ENCODE measurements at places on chromosomes 11 and 22.

DNA sequence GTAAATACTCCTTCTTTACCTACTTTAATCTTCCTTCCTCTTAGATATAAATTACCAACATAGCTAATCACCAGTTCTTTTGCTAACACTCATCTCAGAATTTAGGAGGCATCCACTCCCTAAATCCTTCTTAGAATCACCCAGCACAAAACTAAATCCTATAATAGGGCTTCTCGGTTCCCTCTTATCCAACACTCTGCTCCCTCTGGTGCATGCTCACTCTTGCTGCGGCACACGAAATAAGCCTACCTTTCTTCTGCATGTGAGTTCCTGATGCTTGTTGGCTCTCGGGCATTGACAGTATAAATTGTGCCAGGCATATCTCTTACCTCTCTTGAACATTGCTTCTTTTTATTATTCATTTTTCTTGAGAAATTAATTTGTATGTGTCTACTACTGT, 61.0 kb downstream of the OR5AK2 start:
- DNase-seq: no peak

DNA sequence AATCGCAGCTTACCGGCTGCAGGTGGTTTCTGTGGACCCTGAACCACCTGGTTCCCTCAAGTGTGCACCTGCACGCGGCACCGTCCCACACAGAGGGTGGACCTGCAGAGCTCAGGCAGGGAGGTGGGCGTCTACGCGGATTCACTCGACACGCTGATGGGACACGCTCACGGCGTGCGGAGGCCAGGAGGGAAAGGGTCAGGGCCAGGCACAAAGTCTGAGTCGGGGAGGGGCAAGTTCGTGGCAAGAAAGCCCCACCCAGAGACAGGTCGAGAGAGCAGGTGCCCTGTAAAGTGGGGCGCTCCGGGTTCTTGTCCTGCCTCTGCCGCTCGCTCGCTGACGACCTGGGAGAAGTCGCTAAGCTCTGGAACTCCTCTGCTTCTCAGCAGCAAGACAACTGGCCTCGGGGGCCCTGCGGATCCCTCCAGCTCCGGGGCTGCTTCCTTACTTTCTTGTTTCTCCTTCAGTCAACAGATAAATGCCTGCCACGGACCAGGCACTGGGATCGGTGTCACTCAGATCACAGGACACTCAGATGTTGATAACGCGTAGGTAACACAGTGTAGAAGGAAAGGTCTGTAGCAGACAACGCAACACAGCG, 72.4 kb upstream of the NUP50 start:
- no peak for DNase-seq

DNA sequence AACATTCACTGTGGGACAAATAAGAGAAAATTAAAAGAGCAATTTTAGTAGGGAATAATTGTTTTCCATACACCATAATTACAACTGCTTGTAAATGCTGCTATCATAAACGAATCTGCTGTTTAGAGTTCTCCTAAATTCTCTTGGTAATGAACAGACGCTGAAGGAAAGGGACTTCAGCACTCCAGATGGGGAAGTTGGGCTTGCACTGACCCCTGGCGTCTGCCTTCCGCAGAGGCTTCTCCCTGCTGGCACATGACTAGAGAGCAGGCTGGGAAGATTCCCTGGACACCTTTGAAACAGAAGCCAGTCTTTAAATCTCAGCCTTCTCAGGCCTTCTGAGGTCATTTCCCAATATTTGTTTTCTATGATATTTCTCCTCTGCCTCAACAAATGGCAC, 84.1 kb downstream of the NXPE2 start:
- no peak for DNase-seq

DNA sequence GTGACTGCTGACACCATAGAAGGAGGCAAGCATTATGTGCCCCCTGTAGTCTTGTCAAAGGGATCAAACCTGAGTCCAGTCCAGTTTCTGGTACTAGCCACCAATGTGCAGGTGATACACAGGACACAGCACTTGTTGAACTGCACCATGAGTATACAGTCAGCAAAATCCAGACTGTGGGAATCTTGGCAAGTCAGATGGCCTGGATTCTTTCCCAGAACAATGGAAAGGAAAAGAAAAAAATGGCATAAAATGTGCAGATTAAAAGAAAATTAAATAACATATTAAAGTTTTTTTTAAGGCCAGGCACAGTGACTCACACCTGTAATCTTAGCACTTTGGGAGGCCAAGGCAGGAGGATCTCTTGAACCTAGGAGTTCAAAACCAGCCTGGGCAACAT, 16.8 kb downstream of the CRY2 start:
- no peak for DNase-seq

- no peak for DNase-seq
Observed at GRCh38 chr11:1450344-1450875, 36.2 kb downstream of the MOB2 start.

GRCh38 chr11:113142508-113142907, 171.9 kb upstream of the TTC12 start:
- no peak for DNase-seq

DNA sequence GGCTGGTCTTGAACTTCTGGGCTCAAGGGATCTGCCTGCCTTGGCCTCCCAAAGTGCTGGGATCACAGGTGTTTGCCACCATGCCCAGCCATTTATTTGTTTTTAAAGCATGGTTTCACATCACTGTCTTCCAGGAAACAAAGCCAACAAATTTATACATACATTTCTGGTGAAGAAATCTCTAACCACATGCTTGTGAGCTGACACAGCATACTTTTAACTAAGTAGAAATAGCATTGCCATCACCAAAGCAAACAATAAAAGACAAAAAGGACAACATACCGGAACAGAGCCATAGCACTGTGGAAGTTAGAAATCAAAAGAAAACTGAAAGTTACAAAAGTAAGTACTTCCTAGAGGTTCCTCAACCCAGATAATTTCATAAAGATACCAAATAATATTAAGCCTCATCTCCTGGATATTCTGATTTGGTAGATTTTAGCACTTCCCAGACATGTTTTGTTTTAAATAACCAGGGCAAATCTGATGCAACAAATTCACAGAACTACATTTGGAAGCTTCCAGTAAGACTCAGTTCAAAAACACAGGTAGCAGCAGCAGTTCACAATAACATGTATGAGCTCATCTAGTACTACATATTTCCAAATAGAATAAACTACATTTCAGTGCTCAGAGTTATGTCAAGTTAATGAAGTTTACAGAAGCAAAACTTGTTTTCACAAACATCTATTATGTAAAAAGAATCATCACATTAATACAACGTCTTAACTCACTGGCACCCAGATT, 70.6 kb downstream of the RRAS2 start:
- no peak for DNase-seq
